ENCODE measurements at places on chromosomes 6 and 20.

GRCh38 chr6:56984884-56985283 lies 30.0 kb downstream of the BEND6 start:
- DNase-seq = no peak

- no peak for DNase-seq
Measured at GRCh38 chr6:139156551-139156950, 21.7 kb downstream of the HECA start.

DNA sequence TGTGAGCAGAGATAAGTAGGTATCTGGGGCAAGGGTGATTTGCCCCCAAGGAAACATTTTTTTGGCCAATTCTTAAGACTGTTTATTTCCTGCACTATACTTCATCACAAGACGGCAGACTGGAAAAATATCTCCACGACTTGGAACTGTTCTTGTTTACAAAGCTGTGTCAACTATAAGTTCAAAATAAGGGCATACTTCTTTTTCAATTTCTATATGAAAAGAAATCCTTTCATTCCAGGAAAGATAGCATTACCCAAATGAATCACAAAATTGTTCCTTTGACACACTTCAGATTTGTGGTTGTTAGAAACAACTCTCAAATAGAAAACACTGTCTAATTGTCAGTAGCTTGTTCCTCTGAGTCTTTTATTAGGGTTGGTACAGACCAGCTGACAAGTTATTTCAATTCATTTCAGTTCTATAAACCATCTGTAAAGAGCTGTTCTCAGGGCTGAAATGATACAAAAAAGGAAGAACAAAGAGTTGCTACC lies 212.9 kb upstream of the PRDM1 start:
- no peak for DNase-seq

- no peak for DNase-seq
Measured at GRCh38 chr6:18276610-18277236, 12.4 kb upstream of the DEK start.

GRCh38 chr20:57291003-57291402 lies 24.6 kb upstream of the BMP7 start:
- no peak for DNase-seq

DNA sequence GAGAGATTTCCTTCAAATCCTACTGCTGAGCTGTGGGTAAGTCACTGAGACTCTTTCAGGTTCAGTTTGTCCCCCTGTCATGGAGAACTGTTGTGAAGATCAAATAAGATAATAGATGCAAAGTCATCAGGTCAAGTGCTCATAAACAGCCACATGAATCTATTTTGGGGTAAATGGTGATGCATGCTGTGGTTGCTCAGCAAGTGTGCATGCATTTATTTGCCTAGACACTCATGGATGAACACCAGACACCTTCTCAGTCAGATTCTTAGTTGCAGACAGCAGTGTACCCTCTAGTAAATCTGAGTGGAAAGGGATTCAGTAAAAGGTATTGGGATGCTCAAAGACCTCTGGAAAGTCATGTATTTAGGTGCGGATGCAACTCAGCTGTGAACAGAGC lies 168.0 kb upstream of the FOXA2 start:
- no peak for DNase-seq

DNA sequence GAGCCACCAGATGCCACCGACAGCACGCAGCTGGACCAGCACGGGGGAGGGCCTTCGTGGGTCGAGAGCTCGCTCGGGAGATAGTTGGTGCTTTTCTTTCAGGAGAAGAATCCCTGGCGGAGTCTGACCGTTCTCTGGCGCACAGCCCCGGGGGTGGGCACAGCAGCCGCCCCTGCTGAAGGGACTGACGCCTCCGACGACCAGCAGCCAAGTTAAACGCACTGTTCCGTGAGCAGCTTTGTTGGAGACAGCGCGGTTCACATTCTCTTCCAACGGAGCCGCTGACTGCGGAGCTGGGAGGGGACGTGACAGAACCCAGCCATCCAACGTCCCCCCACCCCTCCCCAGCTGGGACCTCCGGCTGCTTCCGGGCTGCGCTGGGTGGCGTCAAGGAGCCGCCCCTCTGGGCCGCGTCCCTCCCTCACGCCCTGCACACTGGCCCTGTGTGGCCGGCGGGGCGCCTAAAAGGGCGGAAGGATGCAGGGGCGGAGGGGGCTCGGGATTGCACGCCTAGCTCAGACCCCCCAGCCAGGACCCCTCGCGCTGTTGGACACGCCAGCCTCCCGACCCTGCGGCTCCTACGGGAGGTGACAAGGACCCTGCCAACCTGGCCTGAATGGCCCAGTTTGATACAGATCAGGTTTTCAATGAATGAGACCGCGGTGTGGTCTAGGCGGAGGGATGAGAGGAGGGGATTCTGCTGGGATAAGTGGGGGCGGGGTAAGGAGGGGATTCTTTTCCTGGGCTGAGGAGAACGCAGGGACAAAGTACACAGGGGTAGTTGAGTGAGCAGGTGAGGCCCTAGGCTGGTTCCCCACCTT lies 36.4 kb upstream of the KHDC1 start:
- no peak for DNase-seq

DNA sequence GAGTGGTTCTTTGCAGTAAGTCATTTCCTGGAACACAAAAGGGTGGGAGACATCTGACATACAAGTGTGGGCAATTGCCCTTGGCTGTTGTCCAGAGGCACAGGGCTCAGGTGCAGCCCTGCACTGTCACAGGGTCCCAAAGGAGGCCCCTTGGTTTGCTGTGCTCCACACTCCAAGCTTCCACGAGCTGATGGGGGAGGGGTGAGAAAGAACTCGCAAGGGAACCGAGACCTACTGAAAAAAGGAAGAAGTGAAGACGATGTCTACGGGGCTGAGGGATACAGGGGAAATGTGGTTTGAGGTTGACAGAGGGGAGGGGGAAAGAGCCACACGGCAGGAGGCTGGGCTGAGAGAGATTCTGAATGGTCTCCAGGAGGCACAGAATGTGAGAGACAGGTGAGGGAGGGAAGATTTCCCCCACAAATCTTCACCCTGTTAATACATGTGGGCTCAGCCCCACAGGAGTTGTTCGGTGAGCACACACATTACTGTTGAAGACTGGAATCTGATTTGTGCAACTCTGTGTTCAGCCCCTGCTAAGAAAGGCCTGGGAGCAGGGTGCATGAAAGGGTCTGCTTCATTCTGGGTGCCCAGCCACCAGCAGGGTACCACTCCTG lies 123.4 kb downstream of the LY86 start:
- no peak for DNase-seq
